ENCODE measurements at places on chromosomes 12 and 14.

- DNase-seq: no peak
These were observed 3.8 kb downstream of the GPD1 start for GRCh38 chr12:50107416-50108268.

- DNase-seq: no peak
These were observed 154.8 kb upstream of the NEDD1 start for GRCh38 chr12:96752211-96752610.

DNA sequence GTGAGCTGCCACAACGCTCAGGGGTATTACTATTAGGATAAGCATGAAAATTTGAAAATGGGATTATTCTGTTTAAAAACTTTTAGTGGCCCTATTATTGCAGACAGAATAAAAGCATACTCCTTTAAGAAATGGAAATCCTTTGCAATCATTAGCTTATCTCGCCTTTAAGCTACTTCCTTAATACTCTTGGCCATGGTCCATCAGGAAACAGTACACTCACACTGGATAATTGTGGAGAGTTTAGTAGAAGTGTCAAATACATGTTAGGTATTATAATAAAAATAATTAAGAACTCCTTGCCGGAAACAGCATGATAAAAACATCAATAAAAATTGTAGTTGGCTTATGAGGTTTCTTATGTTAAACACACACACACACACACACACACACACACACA, 100.4 kb upstream of the PPFIA2 start:
- DNase-seq: peak; percentile 25

- DNase-seq: peak; percentile 43
These were observed 225.6 kb upstream of the CRY1 start for GRCh38 chr12:107318806-107319532.

DNA sequence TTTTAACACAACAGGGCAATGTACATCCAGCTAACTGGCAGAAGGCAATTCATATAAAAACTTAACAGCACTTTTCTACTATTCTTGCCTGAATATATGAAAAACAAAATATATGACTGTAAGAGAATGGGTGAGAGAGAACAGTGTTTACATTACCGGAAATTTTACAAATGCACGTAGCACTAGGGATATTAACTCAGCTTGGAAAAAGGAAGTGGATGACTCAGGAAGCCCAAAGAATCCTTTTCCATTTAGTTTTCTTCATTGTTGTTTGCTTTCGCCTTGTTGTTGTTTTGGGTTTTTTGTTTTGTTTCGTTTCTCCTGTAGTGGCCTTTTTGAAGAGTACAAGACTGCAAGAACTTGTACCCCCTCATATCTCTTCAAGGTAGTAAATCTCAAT, 295.5 kb downstream of the EGLN3 start:
- DNase-seq: no peak

- no peak for DNase-seq
These were observed 1.6 kb downstream of the CISTR start for GRCh38 chr12:53749986-53750811.

DNA sequence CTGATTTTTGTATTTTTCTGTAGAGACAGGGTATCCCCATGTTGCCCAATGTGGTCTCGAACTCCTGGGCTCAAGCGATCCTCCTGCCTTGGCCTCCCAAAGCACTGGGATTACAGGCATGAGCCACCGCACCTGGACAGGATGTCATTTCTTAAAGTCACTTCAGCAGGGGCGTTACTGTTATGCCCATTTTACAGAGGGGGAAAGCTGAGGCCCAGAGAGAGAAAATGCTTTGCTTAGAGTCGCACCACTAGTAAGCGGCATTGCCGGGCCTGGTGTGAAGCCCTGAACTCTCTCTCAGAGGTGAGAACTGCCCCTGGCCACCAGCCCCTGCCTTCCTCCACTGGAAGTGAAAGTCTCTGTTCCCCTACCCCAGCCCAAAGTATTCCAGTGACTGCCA, 207.0 kb downstream of the PHETA1 start:
- no peak for DNase-seq

- no peak for DNase-seq
These were observed 54.2 kb downstream of the TGFB3 start for GRCh38 chr14:75927564-75928087.

DNA sequence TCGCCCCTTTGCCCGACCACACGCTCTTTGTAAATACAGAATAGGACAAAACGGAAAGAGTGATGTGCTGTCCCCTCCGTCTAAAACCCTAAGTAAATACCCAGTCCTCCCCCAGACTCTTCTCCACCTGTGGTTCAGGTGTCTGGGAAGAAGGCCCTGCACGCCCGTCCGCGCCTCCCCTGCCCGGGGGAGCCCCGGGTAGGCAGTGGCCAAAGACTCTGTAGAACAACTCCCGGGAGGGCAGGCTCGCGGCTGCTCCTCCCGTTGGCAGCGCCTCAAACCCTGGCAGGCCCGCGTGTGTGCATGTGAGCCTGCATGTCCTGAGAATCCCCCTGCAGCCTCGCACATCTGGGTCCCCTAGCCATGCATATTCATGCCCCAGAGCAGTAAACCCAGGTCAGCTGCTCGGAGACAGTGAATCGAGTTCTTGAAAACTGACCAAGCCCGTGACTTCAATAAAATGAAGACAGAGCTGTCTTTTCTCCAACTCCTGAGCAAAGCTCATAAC, 165.8 kb downstream of the MON2 start:
- DNase-seq: peak; percentile 43

- no peak for DNase-seq
These were observed 1.2 kb downstream of the PTPRQ start for GRCh38 chr12:80445083-80445793.

GRCh38 chr12:107311682-107312081, 218.3 kb upstream of the CRY1 start:
- peak; percentile 19 for DNase-seq

GRCh38 chr12:57751432-57751787, 700 bp downstream of the CDK4 start:
- no peak for DNase-seq

DNA sequence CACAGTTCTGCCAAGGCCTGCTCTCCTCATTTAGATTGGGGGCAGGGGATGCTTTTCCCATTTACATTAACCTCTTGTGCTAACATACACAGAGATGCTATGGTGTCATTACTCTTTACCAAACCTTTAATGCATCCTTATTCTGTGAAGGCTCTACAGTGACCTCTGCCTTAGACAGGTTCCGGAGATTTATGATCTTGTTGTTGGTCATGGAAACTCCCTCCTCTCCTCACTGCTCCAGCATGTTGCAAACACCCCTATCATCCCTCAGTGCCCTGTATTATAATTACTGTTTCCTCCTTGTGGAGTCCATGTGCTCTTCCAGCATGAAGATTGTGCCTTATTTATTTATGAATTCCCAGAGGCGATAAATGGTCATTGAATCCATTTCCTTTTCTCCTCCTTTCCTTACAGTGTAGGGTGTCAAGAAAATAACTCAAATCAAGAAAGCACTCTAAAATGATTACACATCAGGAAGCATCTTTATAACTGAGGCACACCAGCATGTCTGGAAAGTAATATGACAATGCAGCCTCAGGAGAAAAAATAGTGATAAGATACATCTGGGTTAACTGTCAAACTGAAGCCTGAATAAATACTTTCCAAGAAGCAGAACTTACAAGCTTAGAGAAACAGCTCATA, 37.8 kb downstream of the RTN1 start:
- no peak for DNase-seq

- DNase-seq: no peak
These were observed 1.9 kb downstream of the TTLL5 start for GRCh38 chr14:75662966-75663365.

DNA sequence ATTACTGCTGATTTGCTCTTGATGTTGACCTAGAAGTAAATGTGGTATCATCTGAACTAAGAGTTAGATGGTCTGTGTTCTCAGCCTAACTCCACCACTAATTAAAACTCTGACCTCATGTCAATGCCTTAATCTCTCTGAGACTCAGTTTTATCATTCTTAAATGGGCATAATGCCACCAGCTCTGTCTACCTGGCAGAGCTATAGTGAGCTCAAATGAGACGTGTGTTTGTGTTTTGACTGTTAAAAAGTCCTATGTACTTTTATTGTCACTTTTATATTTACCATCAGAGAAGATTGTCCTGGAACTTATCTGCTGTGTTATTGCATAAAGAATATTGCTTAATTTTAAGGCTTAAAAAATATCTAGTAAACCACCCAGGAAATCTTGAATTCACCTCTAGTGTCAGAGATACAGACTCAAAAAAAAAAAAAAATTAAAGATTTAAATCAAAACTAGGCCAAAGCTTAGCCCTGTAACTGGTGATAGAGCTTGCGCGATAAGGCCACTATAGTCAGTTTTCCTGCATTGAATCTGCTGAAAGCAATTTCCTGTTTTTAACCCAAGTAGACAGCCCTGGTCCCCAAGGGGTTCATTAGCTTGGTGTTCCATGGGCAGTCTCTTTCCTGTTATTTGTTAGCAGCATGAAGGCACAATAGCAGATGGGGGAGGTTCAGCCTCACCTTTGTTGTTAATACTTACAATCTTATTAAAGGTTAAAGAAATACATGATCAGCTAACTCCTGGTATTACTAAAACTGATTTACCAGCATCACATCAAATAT, 261.8 kb downstream of the ATP23 start:
- DNase-seq: no peak

GRCh38 chr12:29710104-29710503, 73.6 kb downstream of the TMTC1 start:
- no peak for DNase-seq

DNA sequence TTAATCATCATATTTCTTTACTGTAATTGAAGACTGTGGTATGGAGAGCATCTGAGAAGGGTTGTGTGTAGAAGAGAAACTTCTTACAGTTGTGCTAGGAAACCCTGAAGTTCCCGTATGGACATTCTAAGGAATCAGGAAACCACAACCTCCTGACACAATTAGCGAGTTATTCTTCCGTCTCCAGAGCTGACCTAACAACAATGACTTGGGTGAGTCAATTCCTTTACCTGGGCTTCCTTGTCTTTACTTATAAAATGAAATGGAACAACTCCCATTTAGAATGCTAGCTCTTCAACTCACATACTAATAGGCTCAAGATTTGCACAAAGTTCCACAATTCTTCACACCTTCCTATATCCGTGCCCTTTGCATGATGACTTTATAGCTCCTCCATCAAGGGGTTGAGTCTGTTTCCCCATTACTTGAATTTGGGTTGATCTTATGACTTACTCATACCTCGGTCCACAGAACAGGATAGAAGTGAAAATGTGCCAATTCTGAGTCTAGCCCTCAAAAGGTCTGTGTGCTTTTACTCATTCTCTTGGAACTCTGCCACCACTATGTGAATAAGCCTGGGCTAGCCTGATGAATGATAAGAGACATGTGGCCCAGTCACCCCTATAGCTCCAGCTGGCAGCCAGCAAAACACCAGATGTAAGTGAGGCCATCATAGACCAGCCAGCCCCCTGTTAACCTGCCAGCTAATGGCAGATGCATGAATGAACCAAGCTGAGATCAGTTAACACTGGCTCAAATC, 459.4 kb downstream of the ETNK1 start:
- peak; percentile 40 for DNase-seq

DNA sequence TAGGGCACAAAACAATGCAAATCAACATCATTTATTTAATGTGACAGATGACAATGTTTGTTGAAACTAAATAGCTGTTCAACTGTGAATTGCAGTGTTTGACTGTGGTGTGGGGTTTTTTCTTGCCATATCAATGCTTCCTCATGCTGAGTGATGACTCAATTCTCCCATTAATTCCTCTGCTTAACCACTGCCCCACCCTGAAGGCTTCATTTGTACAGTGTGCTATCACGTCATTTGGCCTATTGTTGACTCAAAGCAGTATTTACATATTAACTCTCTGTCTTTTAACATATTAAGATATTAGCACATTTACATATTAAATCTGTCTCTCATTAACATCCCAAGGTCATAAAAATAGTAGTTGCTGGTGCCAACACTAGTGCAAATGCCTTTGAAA, 164.8 kb upstream of the NRXN3 start:
- DNase-seq: peak; percentile 94

DNA sequence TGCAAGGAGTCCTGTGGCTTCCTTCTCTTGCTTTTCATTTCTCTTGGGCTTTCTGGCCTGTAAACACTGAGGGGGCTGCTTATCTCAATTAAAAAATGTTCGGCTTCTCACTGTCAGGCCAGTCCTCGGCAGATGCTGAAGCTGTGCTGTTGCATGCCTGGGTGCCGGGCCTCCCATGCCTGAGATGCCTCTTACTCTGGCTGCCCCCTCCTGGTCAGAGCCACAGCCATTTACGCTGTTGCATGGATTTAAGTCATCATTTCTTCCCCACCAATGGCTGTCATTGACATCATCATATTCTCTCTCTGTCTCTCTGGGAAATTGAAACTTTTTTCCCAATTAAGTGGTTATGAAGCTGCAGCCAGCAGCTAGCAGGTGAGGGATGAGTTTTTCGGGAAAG, 53.7 kb downstream of the FOXN4 start:
- peak; percentile 12 for DNase-seq

DNA sequence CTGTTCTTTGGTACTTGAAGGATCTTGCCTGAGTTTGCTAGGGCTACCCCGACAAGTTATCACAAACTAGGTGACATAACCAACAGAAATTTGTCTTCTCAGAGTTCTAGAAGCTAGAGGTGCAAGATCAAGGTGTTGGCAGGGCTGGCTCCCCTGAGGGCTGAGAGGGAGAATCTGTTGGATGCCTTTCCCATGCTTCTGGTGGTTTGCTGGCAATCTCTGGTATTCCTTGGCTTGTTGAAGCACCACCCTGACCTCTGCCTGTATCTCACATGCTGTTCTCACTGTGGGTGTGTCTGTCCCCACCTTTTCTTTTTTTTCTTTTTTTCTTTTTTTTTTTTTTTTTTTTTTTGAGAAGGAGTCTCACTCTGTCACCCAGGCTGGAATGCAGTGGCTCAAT, 81.2 kb downstream of the VCPKMT start:
- no peak for DNase-seq

DNA sequence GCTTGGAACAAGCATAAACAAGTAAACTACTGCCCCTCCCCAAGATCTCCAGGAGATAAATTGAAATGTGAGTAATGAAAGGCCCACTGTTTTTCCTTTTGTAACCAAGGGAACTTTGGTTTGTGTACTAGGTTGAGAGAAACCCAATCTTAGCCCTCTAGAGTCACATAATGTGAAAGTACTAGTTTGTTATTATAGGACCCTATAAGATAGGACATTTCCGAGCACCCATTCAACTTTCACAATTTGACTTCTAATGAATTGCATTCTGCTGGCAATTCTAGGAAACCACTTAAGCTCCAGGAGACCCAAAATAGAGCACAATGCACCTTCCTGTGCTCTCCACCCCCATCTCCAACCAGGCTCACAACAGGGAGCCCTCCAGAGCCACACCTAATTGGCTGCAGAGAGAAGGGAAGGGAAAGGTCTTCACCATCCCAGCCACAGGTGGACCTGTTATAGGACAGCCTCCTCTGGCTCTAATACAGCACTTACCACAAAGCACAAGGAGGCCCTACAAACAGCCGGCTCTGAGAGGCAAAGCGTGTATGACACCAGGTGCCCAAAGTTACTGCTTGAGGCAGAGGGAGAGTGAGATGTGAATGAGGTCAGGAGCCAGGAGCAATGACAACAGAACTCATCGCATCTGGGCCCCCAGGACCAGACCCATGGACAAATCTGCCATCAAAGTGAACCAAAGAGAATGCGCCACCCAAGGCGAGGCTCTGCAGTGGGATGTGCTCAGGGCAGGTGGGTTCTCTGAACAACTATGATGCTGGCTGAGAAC, 163.3 kb upstream of the NTF3 start:
- no peak for DNase-seq

- no peak for DNase-seq
These were observed 17.6 kb upstream of the FAM181A start for GRCh38 chr14:93909429-93910128.

GRCh38 chr14:94768521-94769390, 1.2 kb downstream of the GSC start:
- DNase-seq: peak; percentile 38
